ENCODE measurements at places on chromosomes 16 and 17.

DNA sequence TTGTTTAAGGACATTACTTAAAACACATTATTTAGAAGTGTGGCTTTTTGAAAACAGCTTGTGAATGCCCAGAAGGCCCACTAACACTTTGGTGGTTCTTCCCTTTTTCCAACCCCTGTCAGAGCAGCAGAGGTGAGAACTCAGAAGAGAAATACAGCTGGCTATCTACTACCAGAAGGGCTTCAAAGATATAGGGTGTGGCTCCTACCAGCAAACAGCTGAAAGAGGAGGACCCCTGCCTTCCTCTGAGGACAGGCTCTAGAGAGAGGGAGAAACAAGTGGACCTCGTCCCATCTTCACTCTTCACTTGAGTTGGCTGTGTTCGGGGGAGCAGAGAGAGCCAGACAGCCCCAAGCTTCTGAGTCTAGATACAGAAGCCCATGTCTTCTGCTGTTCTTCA, 6.9 kb upstream of the RAPGEFL1 start:
- DNase-seq: no peak

GRCh38 chr16:24482681-24483202, 56.6 kb upstream of the RBBP6 start:
- no peak for DNase-seq

- DNase-seq: no peak
These were observed 16.4 kb downstream of the GAA start for GRCh38 chr17:80117491-80118401.

GRCh38 chr17:82399601-82400101, 18.5 kb upstream of the HEXD start:
- no peak for DNase-seq

DNA sequence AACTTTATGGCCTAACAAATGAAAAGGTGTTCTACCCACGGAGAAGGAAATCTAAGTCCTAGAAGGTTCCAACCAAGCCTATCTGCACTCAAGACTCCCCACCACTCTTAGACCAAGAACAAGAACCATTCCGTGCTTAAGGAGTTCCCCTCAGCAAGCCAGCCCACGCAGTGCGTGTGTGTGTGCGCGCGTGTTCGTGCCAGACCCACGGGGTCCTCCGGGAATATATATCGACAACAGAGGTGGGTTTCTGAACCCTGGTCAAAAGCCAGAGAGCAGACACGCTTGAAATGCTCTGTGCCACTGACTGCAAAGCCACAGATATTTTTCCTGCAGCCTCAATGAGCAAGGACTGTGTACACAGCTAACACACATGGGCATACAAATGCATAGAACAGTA, 70.7 kb downstream of the SLC39A11 start:
- DNase-seq: no peak

DNA sequence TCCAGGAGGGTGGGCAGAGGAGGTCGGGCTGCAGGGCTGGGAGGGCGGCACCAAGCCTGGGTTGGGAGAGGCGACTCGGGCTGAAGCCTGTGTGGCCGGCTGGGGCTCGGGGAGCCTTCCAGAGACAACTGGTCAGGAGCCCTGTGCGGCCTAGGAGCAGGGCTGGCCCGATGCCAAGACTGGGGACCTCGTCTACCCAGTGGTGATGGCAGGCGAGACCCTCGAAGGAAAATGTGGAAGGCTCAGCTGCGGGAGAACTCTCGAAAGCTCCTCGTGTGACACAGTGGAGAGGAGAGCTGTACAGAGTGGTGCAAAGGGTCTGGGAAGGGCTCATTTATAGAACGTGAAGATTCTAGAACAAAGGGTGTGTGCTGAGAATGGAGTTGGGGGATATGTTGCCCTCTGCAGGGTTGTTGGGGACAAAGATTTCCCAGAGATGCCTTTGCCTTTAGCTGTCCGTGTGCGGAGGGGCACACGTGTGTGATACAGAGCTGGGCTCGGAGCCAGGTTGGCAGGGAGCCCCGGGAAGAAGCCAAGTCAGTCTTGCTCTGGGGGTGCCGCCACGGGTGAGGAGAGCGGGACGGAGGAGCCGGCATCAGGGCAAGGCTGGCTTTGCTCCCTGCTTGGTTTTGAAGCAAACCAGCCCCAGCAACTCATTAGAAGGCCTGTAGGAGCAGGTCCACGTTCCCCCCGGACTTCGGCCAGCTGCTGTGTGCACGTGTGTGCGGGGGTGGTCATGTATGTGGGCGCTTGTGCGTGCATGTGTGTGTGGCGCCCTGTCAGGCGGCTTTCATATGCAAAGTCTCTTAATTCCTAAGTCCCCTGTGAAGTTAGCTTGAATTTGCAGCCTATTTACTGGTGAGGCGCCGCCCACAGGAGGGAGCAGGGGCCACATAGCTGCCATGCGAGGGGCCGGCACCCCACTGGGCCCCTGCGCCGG, 132.4 kb upstream of the CHMP6 start:
- DNase-seq: no peak

GRCh38 chr17:5783851-5784250, 199.5 kb upstream of the NLRP1 start:
- DNase-seq: no peak

GRCh38 chr17:41592601-41593305, 6.1 kb upstream of the KRT14 start:
- DNase-seq: no peak

DNA sequence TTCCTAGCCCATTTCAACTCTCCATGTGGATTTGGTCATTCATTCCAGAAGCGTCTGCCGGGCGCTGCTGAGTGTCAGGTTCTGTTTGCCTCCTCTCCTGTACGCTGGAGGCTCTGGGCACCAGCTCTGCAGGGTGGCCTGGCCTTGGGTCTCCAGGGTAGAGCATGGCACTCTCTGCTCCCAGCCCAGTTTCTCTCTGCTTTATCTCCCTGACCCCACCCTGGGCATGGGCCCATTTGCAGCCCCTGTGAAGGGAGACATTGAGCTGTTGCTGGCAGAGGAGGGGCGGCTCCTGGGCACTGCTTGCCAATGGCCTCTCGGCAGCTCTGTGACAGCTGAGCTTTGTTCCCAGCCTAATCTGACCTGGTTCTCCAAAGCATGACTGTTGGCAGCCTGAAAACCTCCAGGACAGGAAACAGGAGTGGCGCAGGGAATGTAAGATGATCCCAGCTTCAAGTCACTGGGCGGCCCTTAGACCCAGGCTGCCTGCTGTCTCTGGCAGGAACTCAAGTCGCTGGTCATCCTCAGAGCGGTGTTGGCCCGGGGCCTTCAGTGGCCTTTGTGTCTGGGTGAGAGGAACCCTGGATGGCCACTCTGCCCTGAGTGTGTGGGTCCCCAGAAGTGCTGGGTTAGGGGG, 146.8 kb downstream of the SEC14L1 start:
- DNase-seq: no peak

DNA sequence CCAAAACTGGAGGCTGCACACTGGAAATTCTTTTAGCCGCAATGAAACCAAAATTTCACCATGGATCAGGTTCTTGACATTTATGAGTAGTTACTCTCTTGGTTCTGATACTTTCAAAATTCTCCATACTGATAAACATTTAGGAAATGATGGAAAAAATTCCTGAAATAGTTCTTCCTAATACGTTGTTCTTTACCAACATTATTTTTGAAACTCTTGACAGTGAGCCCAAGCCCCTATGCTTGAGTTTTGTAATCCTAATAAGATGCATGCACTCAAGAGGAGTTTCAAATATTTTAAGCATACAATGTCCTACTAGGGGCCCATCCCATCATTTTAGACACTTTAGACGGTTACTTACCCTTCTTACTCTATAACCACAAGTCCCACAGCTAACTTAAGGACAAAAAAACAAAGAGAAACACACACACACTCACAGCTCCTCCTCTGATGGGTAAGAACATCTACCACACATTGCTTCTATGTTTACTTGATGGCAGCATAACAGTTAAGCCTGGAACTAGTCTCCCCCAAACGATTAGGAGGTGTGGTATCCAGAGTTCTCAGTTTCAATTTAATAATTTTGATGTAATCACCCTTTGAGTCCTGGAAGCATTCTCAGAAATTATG, 3.7 kb downstream of the VEZF1 start:
- no peak for DNase-seq

DNA sequence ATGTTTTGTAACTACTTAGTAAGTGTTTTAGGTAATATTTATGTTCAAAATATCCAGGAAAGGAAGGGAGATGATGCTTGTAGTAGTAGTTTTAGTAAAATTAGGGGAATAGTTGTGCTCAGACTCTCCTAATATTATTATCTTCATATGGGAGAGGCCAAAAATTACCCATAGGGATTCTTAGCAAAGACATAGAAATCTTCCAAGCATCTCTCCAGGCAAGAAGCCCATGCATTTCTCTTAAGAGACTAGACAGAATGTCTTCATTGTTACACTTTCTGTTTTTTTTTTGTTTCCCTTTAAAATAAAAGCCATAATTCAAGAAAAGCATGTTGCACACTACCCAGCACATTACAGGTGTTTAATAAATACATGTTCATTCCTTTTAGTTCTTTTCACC, 180.6 kb downstream of the CYB561 start:
- DNase-seq: no peak

- DNase-seq: no peak
These were observed 6.1 kb downstream of the TVP23A start for GRCh38 chr16:10812312-10813098.

DNA sequence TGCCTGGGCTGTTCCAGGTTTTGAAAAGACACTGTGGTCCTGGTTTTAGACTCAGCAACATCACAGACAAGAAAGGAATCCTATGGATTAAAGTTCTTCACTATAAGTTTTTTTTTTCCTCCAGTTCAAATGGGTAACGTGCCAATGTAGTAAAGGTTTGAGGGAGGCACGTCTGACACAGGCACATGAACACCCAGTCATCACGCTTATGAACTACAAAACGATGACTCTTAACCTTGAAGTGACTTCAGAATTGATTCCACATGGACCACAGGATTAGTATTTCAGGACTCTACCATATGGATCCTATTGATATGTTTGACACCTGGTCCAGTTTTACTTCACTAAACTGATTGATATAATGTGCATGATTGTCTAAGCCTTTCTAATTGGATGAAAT, 2.3 kb downstream of the PRMT7 start:
- DNase-seq: no peak

DNA sequence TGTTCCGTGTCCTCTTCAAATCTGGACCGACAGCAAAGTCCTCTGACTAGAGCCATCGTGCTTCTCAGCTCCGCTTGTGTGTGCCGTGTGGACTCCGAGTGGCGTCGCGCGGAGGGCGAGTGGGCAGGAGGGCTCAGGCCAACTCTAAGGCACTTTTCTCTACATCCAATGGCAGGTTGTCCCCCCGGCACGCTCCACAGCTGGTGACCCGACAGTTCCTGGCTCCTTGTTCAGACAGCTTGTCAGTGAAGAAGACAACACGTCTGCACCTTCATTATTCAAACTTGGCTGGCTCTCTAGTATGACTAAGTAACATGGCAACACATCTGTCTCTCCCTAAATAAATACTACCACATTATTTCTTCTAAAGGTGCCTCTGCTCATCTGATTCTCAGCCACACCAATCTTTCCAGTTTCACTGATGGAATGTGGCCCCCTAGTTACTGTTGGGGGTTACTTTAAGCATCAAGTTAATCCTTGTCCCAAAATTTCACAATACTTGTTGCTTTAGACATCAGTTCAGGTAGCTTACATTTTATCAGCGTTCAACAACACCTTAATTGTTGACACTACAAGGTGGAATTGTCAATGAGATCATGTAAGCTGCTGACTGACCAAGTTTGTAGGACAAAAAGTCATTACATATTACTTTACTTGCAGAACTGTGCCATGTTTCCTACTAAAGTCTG, 15.4 kb downstream of the COG1 start:
- DNase-seq: no peak

- DNase-seq: no peak
These were observed 2.1 kb downstream of the COL1A1 start for GRCh38 chr17:50199211-50199802.

DNA sequence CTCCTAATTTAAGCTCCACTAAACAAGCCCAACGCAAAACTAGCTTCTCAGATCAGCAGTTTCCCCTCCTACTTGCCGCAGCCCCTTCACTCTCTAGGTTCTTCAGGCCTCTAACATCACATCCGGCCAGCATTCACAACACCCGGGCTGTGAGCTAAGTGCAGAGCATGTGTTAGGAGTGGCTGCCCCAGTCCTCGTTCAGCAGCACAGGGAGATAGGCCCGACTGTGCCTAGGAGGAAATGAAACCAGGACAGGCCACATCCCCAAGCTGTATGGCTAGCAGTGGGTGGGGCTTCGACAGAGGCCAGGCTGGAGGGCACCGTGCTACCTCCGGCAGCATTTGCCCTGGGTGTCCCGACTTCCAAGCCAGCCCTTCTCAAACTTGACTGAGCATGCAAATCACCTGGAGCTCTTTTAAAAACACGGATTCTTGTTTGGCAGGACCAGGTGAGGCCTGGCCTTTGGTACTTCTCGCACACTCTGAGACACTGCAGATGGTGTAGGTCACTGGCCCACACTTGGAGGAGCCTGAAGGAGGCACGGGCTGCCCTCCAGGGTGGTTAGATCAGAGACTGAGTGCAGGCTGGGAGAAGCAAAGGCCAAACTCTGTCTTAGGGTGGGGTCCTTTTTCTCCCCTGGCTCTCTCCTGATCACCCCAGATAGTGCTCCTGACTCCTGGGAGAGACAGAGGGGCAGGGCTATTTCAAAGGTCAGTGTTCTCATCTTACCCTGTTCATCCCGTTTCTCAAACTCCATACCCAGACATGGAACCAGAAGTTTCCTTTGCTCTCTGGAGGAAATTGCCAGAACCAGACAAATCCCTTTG, 202.0 kb downstream of the C16orf78 start:
- no peak for DNase-seq

Measured in naive thymus-derived CD8-positive, alpha-beta T cell (primary cell).